ENCODE measurements at places on chromosomes 4 and X.

DNA sequence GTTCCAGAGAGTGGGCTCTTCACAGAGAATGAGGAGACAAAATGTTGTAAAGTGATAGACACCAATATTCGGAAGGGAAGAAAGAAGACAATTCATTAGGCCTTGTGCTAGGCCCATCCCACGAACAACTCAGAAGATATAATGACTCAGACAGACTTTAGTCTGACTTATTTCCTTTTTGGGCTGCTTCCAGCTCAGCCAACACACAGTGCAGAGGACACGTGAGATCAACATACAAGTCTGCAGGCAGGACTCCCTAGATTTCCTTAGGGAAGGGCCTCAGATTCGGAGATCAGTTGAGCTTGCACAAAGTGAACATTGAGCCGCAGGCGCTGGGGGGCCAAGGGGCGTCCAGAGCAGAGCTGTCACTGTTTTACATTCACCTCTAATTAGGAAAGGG is 290.7 kb upstream of the TENM3 start:
- no peak for DNase-seq

GRCh38 chr4:20487446-20487845 is 212.8 kb upstream of the PACRGL start:
- no peak for DNase-seq

GRCh38 chr4:41514766-41515481 is 23.0 kb upstream of the LIMCH1 start:
- DNase-seq, result no peak

GRCh38 chr4:74159143-74159709 is 1.3 kb downstream of the MTHFD2L start:
- no peak for DNase-seq

GRCh38 chr4:148852092-148852699 is 410.0 kb upstream of the NR3C2 start:
- DNase-seq, result no peak

DNA sequence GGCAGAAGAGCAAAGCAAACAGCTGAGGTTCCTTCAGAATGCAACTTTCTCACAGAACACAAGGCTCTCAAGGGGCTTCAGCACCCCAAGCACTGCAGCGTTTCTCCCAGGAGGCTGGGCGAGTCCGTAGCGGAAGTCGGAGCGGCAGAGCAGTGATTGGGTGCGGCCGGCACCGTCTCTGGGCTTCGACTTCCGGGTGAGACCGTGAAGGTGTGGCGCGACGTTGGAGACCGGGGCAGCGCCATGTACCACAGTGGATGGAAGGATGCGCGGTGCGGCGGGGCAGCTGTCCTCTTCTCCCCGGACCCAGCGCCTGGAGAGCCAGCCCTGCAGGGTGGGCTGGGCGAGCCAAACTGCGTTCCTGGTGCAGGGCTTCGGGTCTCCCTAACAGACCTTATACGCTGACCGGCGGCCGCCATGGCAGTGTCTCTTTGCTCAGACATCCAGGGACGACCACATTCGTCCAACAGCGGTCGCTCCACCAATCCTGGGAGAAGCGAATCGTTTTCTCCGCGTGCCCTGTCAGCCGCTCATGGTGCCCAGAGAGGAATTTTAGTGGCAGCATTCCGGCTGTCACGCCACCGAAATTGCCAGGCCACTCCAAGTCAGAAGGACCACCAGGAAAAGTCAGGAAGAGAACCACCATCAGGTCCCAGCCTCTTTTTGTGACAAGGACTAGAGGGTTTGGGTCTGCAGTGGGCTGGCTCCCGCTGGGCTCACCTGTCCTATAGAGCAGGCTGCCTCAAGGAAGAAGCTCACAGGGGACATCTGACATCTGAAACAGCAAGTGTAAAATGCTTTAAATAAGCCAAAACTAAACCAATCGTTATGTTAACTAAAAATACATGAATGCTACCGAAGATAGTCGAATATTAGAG is 20.5 kb downstream of the TRIM61 start:
- DNase-seq, result peak; percentile 76

Measured in anterior cingulate cortex (tissue), 58 donors.